Stimulated activated CD8-positive, alpha-beta memory T cell treated with anti-CD3 and anti-CD28 coated beads, Interleukin-15, amount 100 ng/mL, for 24 hours (primary cell): ENCODE measurements at places on chromosomes 1 and 21.

- DNase-seq: no peak
Observed at GRCh38 chr1:199780948-199781670, 246.4 kb upstream of the NR5A2 start.

DNA sequence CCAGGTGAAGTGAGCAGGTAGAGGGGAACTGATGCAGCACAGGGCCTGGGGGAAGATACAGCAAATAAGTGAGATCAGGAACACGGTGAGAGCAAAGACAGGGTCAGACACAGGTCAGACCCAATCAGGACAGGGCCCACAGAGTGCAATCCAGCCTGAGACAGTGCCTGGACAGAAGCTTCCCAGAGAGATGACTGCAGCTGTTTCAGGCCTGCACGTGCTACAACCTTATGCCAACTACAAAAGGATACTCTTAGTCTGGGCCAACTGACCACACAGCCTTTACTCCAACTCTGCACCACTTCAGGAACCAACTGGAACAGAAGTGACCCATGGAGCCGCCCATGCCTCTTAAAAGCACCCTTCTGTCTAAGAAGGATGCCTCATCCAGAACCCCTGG, 228.0 kb downstream of the TOMM20 start:
- DNase-seq: no peak

GRCh38 chr1:42888013-42888633, 41.7 kb downstream of the ZNF691 start:
- no peak for DNase-seq

DNA sequence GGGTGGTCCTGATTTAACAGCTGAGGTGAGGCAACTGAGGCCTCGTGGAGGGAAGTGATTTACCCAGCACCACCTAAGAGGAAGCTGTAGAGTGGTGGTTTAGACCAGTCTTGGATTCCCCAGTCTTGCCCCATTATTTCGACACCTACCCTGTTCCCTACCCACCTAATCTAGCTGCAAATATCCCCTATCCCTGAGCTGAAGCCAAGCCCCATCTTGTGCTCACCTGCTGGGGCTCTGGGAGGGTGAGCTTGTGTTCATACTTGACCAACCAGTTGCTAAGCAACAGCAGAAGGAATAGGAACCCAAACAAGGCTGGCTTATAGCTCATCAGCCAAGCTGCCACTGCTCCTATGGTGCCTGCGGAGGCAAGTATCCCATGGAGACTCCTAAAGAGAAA, 2.0 kb downstream of the TEX46 start:
- DNase-seq: no peak

DNA sequence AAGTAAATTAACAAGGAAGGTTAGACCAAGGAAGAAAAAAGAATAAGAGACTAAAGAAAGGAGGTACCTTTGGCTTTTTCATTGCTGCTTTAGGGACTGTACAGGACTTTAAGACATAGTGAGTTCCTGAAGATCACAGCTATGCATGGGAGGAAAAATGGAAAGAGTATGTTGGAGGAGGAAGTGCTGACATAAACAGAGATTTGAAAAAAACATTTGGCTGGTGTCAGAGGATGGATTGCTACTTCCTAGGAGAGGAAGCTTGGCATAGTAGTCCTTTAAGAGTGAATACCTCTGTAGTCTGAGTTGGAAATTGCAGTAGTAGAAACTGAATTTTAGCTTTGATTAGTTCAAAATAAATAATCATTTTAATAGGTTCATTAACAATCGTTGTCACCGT, 398.4 kb downstream of the RYR2 start:
- DNase-seq: no peak

DNA sequence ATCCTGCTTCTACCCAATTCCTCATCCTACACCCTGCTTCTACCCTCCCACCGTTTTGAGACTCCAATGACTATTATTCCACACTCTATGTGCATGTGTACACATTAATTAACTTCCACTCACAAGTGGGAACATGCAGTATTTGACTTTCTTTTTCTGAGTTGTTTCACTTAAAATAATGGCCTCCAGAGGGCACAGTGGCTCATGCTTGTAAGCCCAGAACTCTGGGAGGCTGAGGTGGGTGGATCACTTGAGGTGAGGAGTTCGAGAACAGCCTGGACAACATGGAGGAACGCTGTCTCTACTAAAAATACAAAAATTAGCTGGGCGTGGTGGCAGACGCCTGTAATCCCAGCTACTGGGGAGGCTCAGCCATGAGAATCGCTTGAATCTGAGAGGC, 464.8 kb downstream of the PTBP2 start:
- DNase-seq: no peak

DNA sequence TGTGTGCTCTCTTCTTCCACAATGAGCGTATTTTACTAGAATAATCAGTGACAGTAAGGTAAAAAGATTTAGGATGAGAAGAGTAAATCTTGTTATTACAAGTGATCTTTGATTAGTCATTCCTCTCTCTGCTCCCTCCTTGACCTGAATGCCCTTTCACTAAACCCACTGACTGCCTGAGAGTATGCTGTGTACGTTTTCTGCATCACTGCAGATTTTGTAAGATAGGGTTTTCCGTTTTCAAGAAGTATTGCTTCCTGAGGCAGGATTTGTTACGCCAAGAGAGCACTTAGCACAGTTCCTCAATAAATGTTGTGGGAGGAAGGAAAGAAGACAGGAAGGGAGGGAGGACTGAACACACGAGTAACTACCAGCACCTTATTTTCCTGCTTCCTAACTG, 7.7 kb upstream of the LAMB3 start:
- no peak for DNase-seq

DNA sequence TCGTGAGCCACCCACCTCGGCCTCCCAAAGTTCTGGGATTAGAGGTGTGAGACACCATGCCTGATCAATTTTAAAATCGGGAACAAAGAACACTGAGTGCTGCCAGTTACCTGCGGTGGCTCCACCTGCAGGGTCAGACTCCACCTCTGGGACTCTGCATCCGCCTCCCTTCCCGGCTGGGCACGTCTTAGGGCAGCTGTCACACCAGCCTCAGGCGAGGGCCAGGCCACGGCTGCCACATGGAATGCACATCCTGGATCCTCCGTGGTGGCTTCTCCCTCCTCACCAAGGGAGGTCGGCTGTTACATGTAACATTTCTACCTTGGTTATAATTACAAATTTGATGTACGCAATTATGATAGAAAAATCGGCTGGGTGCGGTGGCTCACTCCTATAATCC, 5.9 kb upstream of the MXRA8 start:
- no peak for DNase-seq

GRCh38 chr1:171460018-171460620, 25.2 kb upstream of the PRRC2C start:
- no peak for DNase-seq

DNA sequence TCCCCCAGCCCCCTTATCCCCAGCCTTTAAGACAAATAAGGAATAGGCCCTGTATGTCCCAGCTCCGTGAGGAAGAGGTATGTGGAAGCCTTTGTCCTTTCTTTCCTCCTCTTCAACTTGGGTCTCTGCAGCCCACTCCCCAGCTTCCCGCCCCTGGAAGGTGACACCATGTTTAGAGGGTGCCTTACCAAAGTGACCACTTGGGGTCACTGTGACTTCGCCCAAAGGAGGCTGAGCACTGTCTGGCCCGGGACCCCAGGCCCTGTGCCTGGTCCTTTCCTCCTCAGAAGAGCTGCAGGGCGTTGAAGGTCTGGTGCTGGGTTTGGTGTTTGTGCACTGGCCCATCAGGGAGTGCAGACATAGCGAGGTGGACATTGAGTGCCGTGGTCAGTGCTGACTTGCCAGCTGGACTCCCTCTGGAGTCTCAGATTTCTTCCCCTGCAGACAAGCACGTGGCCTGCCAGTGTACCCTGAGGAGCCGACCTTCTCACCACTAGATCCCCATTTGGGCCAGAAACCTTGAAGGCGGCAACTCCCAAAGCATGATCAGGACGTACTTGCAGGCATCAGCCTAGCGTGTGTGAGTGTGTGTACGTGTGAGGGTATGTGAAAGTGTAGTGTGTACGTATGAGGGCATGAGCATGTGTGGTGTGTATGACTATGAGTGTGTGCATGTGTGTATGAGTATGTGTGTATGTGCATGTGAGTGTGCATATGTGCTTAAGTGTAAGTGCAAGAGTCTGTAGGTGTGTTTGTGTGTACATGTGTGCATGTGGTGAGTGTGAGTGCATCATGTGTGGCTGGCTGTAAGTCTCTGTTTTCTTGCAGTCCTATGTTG, 181.4 kb upstream of the KIAA0040 start:
- no peak for DNase-seq

- DNase-seq: no peak
Observed at GRCh38 chr1:89382479-89382878, 18.6 kb downstream of the GBP6 start.

GRCh38 chr1:77424236-77424635, 142.4 kb downstream of the AK5 start:
- DNase-seq: no peak

DNA sequence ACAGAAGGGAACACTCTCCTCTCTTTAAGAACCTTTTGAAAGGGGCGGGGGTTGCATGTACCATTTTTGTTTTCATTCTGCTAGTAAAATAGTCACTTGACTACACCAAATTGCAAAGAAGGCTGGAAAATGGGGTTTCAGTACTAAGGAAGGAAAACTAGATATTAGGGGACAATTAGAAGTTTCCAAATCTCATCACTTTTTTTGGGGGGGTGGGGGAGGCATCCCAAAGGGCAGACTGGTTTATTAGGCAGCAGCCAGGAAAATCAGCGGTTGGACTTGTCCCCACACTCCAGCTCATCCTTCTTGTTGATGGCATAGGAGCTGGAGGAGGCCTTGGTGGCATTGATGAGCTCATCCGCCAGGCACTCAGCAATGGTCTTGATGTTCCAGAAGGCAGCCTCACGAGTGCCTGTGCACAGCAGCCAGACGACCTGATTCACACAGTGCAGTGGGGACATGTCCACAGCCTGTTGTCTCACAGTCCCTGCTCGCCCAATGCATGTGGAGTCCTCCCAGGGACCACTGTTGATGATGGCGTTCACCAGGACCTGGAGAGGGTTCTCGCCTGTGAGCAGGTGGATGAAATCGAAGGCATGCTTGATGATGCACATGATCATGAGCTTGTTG, 1.7 kb upstream of the TMEM50B start:
- no peak for DNase-seq

DNA sequence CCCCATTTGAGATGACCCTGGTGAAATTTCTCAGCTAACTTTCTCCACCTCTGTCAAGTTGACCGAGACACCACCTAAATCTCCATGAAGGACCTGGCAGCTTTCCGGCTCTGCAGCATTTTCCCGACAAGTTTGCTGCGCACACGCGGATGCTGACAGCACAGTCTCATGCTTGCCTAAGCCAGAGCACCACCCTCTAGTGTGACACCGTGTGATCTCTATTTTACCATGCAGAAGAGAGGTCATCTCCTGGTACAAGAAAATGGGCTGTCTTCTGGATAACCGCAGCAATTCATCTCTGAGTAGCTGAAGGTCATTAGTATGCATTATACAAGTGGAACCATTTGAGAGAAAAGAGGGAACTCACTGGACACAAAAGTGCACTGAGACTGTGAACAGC, 38.9 kb upstream of the H6PD start:
- no peak for DNase-seq

- DNase-seq: no peak
Observed at GRCh38 chr1:229059671-229060539, 211.0 kb upstream of the RAB4A start.

DNA sequence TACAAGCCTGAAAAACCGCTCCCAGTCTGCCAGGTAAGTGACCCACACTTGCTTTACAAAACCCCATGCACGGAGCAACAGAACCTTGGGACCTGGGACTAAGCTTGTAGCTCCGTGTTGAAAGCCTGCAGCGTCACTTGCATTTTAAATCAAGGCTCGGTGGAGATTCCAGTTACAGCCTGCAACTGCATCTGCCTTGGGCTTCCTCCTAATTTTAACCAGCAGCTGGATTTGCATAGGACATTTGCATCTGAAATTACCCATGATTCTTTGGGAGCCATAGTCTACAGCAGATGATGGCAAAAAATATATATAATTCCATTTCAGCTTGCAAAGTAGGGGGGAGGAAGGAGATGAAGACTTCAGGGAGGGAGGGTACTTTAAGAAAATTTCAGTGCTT, 62.4 kb upstream of the IGSF21 start:
- no peak for DNase-seq

GRCh38 chr1:202357506-202357905, 9.0 kb downstream of the PPP1R12B start:
- DNase-seq: no peak

DNA sequence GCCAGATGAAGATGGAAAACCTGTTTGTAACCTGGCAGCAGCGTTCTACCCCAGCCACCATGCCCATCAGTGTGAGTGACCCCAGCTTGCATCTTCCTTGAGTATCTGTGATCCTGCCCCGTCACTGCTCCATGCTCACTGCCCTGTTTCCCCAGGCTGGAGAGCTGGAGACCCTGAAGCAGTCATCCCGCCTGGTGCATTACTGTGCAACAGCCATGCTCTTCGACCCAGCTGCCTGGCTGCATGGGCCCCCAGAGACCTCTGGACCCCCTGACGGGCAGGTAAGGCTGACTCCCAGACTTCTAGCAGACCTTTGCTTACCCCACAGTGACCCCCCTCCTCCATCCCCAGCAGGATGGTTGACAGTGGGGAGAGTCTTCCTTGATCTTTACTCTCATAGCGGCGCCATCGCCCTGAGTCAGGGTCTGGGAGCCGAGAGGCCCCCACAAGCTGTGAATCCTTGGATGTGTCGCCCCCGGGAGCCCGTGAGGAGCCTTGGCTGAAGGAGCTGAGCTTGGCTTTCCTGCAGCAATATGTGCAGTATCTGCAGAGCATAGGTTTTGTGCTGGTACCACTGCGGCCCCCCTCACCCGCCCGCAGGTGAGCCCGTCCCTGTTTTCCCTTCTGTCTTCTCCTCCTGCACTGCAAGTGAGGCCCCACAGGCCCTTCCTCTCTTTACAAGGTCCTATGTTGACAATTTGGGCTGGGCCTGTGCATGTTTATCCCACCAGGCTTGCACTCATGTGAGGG, 10.4 kb downstream of the HYI start:
- DNase-seq: no peak

GRCh38 chr1:76465030-76465429, 390.5 kb downstream of the ST6GALNAC3 start:
- DNase-seq: no peak

DNA sequence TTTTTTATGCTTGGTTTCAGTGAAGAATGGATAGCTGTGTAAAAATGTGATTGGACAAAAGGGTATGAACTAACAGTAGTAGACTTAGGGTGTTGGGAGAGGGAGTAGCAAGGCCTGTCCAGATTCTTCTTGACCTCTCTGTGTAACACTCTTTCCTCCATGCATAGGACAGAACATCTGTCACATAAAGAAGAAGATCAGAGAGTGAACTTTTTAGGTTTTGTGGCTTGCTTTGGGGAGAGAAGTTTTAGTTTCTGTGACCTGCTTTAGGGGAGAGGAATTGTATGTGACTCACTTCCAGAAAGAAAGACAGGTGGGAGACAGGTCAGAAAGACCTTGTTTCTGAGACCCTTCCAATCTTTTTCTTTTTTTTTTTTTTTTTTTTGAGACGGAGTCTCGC, 27.3 kb upstream of the LRRC52 start:
- no peak for DNase-seq

- no peak for DNase-seq
Observed at GRCh38 chr1:19647643-19648042, 3.5 kb downstream of the NBL1 start.
